Right atrium auricular region (tissue), 2 donors: ENCODE measurements at places on chromosomes 5 and 9. TPM values are rescaled to one million over a fixed set of nuclear protein-coding genes. Genes with fewer than 3 reads are reported as not detected.
A peak's percentile ranks its signal among the peaks of the same experiment; 100 is the strongest.

GRCh38 chr5:60843936-60844905 lies at the start of gene ELOVL7:
Gene ELOVL7, minus strand, starts transcription at chr5:60844269. Its CDS starts 56,872 bp downstream, at chr5:60787397.
- H3K4me1 ChIP-seq = no peaks in the 10 kb centered on the region
- no peak for DNase-seq
- H3K36me3 ChIP-seq = no peaks in the 10 kb centered on the region
- peak within 1 kb of the TSS; percentile 68 for H3K4me3 ChIP-seq

FBP1 gene
- total RNA-seq = 3.6 TPM

DNA sequence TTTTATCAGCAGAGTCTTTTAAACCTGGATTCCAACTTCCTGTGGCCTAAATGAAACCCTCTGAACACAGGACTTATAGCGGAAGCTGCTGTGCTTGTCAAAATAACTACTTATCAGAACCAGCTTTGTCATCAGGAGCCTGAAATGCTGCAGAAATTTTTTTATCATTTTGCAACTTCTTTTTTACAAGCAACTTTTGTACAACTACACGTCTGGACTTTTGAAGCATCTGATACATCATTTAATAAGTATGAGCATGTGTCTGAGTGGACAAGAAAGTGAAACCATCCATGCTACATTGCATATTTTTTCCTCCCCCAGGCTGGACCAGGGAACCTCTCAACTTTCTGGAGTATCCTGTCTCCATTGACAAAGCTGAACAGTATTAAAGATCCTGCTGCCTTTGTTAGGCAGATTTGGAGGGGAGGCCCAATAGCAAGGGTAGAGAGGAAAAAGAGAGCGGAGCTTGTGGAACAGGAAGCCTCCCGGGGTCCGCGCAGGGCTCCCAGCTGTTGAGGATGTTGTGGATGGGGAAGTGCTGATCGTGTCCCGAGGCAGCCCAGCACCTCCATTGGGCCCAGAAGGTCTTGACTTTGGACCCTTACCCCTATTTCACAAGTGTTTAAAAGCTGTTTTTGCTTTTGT lies 196.6 kb downstream of the MSX2 start:
- no peaks in the 10 kb centered on the region for H3K4me1 ChIP-seq
- DNase-seq = no peak
- H3K27ac ChIP-seq = no peak overlapping the region
- peak overlapping the region; percentile 12 for H3K4me3 ChIP-seq
- H3K27me3 ChIP-seq = no peaks in the 10 kb centered on the region
- H3K36me3 ChIP-seq = no peaks in the 10 kb centered on the region

SMIM32 gene
- total RNA-seq = not detected

- no peak overlapping the region for H3K4me3 ChIP-seq
- no peaks in the 10 kb centered on the region for H3K4me1 ChIP-seq
- no peak for DNase-seq
- H3K27ac ChIP-seq = no peak overlapping the region
- H3K27me3 ChIP-seq = no peaks in the 10 kb centered on the region
These were observed 105.7 kb downstream of the DTWD2 start for GRCh38 chr5:118882666-118883065.

- DNase-seq = no peak
- H3K27me3 ChIP-seq = no peaks in the 10 kb centered on the region
- no peak overlapping the region for H3K4me3 ChIP-seq
- H3K36me3 ChIP-seq = no peaks in the 10 kb centered on the region
- H3K4me1 ChIP-seq = no peaks in the 10 kb centered on the region
These were observed 37.1 kb downstream of the FBXW11 start for GRCh38 chr5:171969288-171969880.

- H3K27me3 ChIP-seq = no peaks in the 10 kb centered on the region
- H3K4me3 ChIP-seq = no peak overlapping the region
- H3K27ac ChIP-seq = no peak overlapping the region
- DNase-seq = no peak
These were observed 5.1 kb downstream of the TYRP1 start for GRCh38 chr9:12698266-12698665.

FAM163B gene
- total RNA-seq = not detected

- peak; percentile 56 for DNase-seq
- peaks cover 26% of the 10 kb centered on the region for H3K36me3 ChIP-seq
- H3K27ac ChIP-seq = no peak overlapping the region
- no peaks in the 10 kb centered on the region for H3K4me1 ChIP-seq
- no peak overlapping the region for H3K4me3 ChIP-seq
These were observed 20.4 kb downstream of the ANKS6 start for GRCh38 chr9:98775831-98776441.
